ENCODE measurements at places on chromosomes 2 and 18.

DNA sequence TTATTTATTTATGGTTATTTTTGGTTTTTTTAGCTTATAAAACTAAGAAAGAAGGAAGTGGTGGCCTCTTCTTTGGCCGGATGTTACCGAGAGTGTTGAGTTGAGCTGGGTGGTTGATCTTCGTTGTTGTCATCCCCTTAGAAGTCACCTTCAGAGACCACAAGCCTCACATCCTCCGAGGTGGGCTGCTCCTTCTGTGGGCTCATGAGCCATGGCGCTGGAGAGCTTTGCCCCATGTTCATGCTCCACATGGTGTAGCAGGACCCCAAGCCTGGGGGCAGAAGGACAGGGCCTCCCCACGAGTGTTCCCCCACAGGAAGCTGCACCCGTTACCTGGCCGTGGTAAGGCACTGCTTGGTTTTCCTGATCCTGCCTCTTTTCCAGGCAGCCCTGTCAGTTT, 23.4 kb downstream of the SNTG2 start:
- no peak for DNase-seq

GRCh38 chr2:46278952-46279351, 18.3 kb upstream of the EPAS1 start:
- DNase-seq: no peak

GRCh38 chr18:41655074-41655473, 300.0 kb upstream of the PIK3C3 start:
- no peak for DNase-seq

DNA sequence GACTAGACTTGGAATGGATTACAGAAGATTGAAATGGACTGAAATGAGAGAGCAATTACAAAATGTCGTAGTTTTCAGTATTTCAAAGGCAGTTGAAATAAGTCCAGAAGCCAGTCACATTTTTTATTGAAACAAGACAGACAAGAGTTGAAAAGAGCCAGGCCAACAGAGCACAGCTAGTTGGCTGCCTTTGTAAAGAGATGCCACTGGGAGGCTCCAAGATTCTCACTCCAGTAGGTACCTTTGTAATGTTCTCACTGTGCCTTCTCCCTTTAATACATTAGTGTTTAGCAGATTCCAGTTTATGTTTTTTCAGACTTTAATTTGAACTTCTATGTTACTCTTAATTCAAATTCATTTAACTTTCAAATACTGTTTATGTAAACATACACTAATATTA, 234.8 kb downstream of the DSEL start:
- DNase-seq: no peak

DNA sequence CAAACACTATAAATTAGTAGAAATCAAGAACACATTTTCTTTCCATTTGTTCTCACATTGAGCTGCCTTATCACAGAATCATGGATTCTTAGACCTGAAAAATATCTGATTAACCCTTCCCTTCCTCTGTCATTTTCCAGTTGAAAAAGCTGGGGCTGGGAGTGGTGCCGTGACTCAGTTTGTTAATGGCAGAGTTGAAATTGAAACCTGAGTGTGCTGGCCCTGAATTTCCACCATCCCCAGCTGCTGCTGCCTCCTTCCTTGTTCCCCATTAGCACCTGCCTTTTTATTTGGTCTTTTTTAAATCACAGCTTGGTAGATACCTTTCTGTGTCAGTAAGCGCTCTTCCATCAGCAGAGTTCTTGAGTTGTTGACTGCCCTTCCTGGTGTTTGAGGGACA, 10.6 kb downstream of the FARP2 start:
- DNase-seq: no peak

- DNase-seq: no peak
Observed at GRCh38 chr2:144834363-144834762, 314.4 kb upstream of the ZEB2 start.
